ENCODE measurements at places on chromosomes 5 and 9.

DNA sequence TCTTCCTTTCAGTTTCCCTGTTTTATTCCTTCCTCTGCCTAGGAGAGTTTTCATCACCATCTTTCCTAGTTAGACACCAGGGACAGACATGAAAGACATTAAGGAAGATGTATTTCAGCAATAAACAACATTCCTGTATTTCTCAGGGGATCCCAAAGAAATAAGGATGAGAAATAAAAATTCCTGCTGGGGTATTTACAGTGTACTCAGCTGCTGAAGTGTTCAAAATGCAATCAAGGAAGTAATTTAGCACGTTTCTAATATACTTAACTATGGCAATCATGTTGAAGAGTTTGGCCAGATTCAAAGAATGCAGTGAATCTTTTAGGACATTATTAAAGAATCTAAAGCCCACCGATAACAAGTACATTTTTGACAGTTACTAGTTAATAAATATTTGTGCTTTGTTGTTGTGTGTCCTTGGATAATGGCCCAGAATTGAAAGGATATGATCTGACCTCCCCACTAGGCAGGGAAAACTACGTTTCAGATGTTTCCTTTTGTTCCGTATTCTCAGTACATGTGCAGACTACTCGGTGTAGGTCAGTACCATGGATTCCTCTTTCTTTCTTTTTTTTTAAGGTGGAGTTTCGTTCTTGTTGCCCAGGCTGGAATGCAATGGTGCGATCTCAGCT lies 46.8 kb downstream of the INIP start:
- DNase-seq: no peak

GRCh38 chr9:83327750-83328622 lies 210.2 kb downstream of the FRMD3 start:
- peak; percentile 2 for DNase-seq

GRCh38 chr5:42429694-42430093 lies 6.5 kb downstream of the GHR start:
- DNase-seq: no peak

GRCh38 chr5:136022965-136023364 lies 5.8 kb upstream of the TGFBI start:
- DNase-seq: no peak
